ENCODE measurements at places on chromosomes 6 and 20. TPM values are rescaled to one million over a fixed set of nuclear protein-coding genes. Genes with fewer than 3 reads are reported as not detected.

DNA sequence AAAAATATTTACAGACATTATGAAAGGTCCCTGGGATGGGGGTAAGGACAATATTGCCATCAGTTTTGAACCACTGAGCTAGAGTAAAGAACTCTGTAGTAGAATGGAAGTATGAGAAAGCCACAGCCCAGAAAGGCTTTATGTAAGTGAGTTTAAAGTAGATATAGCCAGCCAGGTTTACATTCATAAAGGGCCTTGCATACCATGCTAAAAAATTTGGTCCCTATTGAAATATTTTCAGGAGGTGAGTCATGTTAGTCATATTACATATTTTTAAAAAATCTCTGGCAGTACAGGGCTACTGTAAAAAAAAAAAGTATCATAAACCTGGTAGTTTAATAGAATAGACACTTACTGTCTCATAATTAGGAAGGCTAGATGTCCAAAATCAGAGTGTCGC lies 3.5 kb downstream of the ZKSCAN8 start:
- no peak for DNase-seq

TMEM200A gene
- total RNA-seq = 1.2 TPM

- DNase-seq = no peak
These were observed 30.4 kb downstream of the PSMB1 start for GRCh38 chr6:170522565-170523183.

DNA sequence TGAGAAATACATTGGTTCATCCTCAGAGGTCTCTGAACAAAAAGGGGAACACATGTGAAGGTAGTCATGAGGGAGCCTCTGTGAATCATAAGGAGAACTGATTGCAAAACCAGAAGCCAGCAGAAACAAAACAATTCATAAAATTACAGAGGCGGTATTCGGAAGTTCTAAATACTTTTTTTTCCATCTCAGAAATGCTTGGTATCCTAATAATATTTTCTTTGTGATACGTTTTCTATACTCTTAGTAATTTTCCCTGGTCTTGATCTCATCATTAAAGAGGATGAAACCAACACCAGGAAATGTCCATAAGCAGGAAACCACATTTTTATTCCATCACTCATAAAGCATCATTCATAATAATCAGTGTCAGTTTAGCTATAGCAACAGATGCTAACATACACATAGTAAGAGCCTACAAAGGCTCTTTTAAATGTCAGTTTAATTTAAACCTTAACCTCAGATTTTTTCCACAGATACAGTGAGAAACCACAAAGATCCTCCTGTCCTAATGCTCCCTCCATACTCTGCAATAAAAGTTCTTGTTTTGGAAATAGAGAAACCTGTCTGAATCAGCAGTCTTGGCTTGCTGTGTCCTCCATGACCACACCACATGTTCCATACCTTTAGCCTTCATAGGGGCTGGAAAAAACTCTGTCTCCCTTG lies 29.2 kb downstream of the SGK1 start:
- peak; percentile 71 for DNase-seq

GRCh38 chr6:95087394-95088097 lies 489.8 kb upstream of the MANEA start:
- DNase-seq = peak; percentile 87

DNA sequence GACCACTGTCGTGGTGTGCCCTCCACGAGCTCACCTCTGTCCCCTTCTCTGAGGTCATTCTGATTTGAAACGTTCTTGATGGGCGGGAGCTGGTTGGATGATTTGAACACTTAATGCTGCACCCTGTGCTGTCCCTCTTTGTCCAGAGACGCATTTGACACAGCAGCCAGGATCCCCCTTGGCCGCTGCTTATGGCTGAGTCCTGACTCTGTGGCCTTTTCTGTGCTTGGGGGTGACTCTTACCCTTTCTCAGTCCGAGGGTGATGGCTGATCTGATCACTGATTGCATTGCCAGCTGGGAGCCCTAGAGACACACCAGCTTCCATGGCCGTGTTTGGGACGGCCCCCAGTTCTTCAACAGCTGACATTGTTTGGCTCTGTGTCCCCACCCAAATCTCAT lies 43.5 kb upstream of the FRMD1 start:
- no peak for DNase-seq

GRCh38 chr20:20051767-20052073 lies 546 bp downstream of the CRNKL1 start:
- no peak for DNase-seq

Measured in H4 (cell line).